ENCODE measurements at places on chromosomes 6 and 20.

- peaks cover 9% of the 10 kb centered on the region for H3K36me3 ChIP-seq
- H3K27ac ChIP-seq = no peak overlapping the region
- H3K27me3 ChIP-seq = no peaks in the 10 kb centered on the region
- no peak for DNase-seq
Observed at GRCh38 chr20:14383335-14383734, 45.9 kb upstream of the FLRT3 start.

GRCh38 chr6:131523988-131524673 is 48.9 kb upstream of the ARG1 start:
- no peaks in the 10 kb centered on the region for H3K36me3 ChIP-seq
- H3K27ac ChIP-seq = no peak overlapping the region
- H3K27me3 ChIP-seq = no peaks in the 10 kb centered on the region
- H3K4me1 ChIP-seq = no peaks in the 10 kb centered on the region
- no peak overlapping the region for H3K4me3 ChIP-seq

DNA sequence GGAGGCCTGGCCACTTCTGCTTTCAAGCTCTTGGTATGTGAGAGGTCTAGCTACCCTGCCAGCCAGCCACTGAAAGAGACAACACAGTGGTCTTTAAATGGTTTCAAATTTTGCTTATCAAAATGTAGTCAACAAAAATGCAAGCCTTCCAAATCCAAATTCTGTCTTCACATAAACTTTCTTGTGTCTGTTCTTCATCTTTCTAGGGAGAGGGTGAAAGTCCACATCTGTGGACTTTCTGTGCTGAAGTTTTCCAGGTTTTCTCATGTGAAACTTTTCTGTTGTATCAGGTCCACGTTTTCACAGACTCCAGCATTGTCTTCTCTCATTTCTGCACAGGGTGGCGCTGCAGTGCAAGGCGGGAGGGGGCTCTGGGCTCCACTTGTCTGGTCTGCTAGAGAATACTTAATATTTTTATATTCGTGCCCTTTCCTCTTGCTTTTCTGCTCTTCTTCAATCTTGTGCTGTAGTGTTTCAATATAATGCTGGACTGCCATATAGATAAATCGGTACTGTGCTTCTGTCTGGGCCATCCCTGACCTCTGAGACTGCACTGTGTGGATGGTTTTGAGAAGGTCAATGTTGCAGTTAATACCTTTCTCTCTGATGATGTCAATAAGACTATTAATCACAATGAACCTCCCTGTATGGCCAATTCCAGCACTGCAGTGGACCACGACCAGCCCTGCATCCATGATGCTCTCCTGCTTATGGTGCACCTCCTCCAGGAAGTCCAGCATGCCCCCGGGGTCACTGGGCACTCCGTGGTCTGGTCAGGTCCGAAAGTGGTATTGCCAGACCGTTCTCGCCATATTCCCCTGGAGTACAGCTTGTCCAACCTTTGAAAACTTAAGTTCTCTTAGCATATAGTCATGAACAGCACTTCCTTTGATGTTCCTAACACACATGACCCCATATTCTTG is 161.6 kb upstream of the TNFAIP3 start:
- no peaks in the 10 kb centered on the region for H3K36me3 ChIP-seq
- peak overlapping the region; percentile 4 for H3K27ac ChIP-seq
- H3K27me3 ChIP-seq = peaks cover 5% of the 10 kb centered on the region
- H3K4me1 ChIP-seq = peaks cover 17% of the 10 kb centered on the region
- no peak overlapping the region for H3K4me3 ChIP-seq
- peak; percentile 84 for DNase-seq

- H3K4me1 ChIP-seq = no peaks in the 10 kb centered on the region
- peaks cover 34% of the 10 kb centered on the region for H3K27me3 ChIP-seq
- DNase-seq = no peak
- H3K36me3 ChIP-seq = no peaks in the 10 kb centered on the region
Observed at GRCh38 chr20:1664911-1665310, 7.3 kb upstream of the SIRPG start.

GRCh38 chr20:40806929-40807820 is 118.1 kb upstream of the MAFB start:
- peak overlapping the region; percentile 15 for H3K4me3 ChIP-seq
- H3K36me3 ChIP-seq = no peaks in the 10 kb centered on the region
- peaks cover 20% of the 10 kb centered on the region for H3K4me1 ChIP-seq

GRCh38 chr20:34987288-34988190 is 31.9 kb downstream of the MYH7B start:
- H3K27me3 ChIP-seq = peaks cover 24% of the 10 kb centered on the region
- peaks cover 3% of the 10 kb centered on the region for H3K4me1 ChIP-seq
- no peak overlapping the region for H3K27ac ChIP-seq

DNA sequence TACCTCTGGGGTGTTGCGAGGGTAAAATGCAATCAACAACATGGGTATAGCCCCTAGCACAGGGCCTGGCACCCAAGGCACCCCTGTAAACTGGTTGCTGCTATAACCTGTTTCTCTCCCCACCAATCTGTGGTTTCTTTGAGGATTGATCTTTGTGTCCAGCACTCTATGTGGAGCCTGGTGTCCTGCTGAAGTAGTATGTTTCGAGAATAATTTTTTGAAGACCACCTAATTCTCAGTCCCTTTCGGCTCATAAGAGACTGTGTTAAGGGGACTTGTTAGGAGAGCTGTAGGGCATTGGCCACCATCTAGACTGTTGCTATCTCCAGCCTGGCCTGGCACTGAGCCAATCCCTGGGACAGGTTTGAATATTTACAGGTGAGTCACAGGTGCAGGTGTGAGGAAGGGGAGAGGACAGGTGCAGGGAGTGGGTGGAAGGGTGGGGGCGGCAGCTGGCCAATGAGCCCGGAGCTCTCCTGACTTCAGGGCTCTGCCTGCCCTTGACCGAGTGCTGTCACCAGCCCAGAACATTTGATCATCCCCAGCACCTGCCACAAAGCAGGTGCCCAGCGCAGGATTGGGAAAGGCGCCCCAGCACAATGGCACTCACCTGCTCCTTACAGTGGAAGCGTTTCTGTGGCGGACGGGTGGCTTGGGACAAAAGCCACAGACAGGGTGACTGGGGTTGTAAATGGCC is 8.1 kb upstream of the C20orf144 start:
- H3K4me3 ChIP-seq = no peak overlapping the region
- H3K36me3 ChIP-seq = peaks cover under 1% of the 10 kb centered on the region
- no peak for DNase-seq
- H3K27ac ChIP-seq = peak overlapping the region; percentile 80

- H3K27ac ChIP-seq = no peak overlapping the region
- peaks cover 20% of the 10 kb centered on the region for H3K4me1 ChIP-seq
- H3K4me3 ChIP-seq = no peak overlapping the region
- no peak for DNase-seq
- peaks cover 2% of the 10 kb centered on the region for H3K27me3 ChIP-seq
- H3K36me3 ChIP-seq = no peaks in the 10 kb centered on the region
Observed at GRCh38 chr6:106133040-106133439, 46.9 kb downstream of the PRDM1 start.

GRCh38 chr6:6869094-6869493 is 238.7 kb upstream of the RREB1 start:
- no peaks in the 10 kb centered on the region for H3K4me1 ChIP-seq
- no peak for DNase-seq
- no peak overlapping the region for H3K27ac ChIP-seq
- H3K36me3 ChIP-seq = no peaks in the 10 kb centered on the region
- H3K27me3 ChIP-seq = no peaks in the 10 kb centered on the region

DNA sequence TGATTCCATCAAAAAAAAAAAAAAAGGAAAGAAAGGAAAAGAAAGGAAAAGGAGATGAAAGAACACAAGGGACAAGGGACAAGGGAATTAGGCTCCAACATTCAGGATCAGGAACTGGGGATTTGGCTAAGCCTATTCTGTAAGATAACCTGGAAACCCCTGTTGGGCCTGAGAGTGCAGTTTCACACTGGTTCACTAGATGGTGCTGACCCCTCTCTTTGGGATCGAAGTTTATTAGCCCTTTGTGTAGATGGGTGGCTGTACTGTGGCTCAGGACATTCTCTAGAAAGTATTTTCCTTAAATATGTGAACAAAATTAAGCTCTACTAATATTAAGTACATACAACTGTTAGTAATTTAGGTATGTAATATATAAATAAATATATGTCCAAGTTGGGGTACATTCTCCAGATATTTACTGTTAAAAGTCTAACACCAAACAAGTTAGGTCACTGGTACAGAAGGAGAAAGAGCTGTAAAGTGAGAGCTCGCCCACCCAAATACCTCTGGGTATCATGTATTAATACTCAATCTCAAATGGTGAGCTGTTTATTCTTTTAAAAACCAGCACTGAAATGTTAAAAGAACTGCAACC is 6.3 kb downstream of the OR2A4 start:
- no peak for DNase-seq
- H3K4me3 ChIP-seq = no peak overlapping the region
- H3K27me3 ChIP-seq = no peaks in the 10 kb centered on the region
- H3K27ac ChIP-seq = no peak overlapping the region
- H3K4me1 ChIP-seq = peaks cover 4% of the 10 kb centered on the region

DNA sequence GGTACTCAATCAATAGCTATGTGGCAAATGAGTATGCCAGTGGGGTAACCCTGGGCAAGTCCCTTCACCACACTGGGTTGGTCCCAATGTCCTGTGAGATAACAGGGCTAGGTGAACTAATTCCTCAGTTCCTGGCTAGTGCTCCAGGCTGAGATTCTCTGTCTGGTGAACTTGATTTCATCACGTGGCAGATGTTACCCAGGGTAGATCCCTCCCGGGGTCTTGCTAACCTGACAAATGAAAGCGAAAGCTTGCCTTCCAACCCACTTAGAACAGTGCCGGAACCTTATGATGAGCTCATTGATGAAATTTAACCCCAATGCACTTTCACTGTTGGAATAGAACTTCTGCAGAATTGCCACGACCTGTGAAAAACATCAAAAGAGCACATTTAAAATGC is 6.6 kb upstream of the ANKRD60 start:
- H3K4me1 ChIP-seq = peaks cover 7% of the 10 kb centered on the region
- no peak overlapping the region for H3K27ac ChIP-seq
- no peaks in the 10 kb centered on the region for H3K36me3 ChIP-seq

DNA sequence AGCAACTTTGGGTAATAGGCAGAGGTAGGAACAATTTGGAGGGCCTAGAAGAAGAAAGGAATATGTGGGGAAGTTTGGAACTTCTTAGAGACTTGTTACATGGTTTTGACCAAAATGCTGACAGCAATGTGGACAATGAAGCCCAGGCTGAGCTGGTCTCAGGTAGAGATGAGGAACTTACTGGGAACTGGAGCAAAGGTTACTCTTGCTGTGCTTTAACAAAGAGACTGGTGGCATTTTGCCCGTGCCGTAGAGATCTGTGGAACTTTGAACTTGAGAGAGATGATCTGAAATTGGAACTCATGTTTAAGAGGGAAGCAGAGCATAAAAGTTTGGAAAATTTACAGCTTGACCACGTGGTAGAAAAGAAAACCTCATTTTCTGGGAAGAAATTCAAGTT is 28.3 kb upstream of the TMEM200A start:
- no peak overlapping the region for H3K27ac ChIP-seq
- no peaks in the 10 kb centered on the region for H3K4me1 ChIP-seq
- no peak for DNase-seq
- no peak overlapping the region for H3K4me3 ChIP-seq
- H3K36me3 ChIP-seq = no peaks in the 10 kb centered on the region
- H3K27me3 ChIP-seq = peaks cover 5% of the 10 kb centered on the region

GRCh38 chr20:34180460-34181120 is 60.6 kb upstream of the ASIP start:
- DNase-seq = no peak
- H3K27me3 ChIP-seq = no peaks in the 10 kb centered on the region
- peak overlapping the region; percentile 50 for H3K27ac ChIP-seq
- H3K4me3 ChIP-seq = no peak overlapping the region
- H3K4me1 ChIP-seq = peaks cover 14% of the 10 kb centered on the region

DNA sequence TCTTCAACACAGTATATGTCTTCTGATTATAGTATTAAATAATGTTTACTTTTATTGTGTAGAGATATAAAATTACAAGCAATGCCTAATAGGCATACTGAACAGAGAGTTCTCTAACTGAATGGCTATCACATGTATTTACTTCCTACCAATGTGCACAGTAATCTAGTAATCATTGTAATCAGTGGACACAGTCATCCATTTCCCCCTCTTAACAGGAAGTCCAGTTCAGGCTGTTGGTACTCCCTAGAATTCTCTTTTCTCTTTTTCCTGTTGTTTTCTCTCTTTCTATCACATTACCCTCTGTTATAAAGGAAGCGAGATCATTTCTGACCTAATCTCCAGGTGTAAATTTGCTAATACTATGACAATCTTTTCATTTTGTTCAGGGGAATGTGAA is 172.5 kb downstream of the HTR1B start:
- no peak overlapping the region for H3K4me3 ChIP-seq
- no peaks in the 10 kb centered on the region for H3K36me3 ChIP-seq
- H3K27me3 ChIP-seq = no peaks in the 10 kb centered on the region
- no peak for DNase-seq

GRCh38 chr6:110714143-110714542 is 101.1 kb downstream of the CDK19 start:
- peaks cover 18% of the 10 kb centered on the region for H3K36me3 ChIP-seq
- DNase-seq = no peak
- no peak overlapping the region for H3K27ac ChIP-seq
- H3K4me3 ChIP-seq = no peak overlapping the region

Data from mesothelial cell of epicardium (in vitro differentiated cells).